ENCODE measurements at places on chromosomes 2 and 18. TPM values are rescaled to one million over a fixed set of nuclear protein-coding genes. Genes with fewer than 3 reads are reported as not detected.

DNA sequence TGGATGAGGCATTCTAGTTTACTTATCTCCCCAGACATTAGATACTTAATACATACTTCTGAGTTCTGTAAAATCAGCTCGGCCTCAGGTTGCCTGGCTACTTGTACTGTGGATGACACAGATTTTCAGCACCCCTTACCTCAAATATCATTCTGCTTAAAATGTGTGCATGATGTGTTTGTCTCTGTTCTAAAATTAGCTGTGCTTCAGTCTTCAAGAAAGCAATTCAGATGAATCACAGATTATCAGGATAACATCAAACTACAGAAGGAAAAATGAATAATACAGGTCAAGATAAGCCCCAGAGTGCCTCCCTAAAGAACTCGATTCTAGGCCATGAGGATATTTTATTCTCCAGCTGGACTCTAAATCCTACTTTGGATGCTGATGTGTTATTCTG lies 21.3 kb upstream of the MAPRE2 start:
- no peaks in the 10 kb centered on the region for H3K4me1 ChIP-seq
- no peak overlapping the region for H3K27ac ChIP-seq
- H3K4me3 ChIP-seq: no peak overlapping the region
- no peaks in the 10 kb centered on the region for H3K27me3 ChIP-seq

DNA sequence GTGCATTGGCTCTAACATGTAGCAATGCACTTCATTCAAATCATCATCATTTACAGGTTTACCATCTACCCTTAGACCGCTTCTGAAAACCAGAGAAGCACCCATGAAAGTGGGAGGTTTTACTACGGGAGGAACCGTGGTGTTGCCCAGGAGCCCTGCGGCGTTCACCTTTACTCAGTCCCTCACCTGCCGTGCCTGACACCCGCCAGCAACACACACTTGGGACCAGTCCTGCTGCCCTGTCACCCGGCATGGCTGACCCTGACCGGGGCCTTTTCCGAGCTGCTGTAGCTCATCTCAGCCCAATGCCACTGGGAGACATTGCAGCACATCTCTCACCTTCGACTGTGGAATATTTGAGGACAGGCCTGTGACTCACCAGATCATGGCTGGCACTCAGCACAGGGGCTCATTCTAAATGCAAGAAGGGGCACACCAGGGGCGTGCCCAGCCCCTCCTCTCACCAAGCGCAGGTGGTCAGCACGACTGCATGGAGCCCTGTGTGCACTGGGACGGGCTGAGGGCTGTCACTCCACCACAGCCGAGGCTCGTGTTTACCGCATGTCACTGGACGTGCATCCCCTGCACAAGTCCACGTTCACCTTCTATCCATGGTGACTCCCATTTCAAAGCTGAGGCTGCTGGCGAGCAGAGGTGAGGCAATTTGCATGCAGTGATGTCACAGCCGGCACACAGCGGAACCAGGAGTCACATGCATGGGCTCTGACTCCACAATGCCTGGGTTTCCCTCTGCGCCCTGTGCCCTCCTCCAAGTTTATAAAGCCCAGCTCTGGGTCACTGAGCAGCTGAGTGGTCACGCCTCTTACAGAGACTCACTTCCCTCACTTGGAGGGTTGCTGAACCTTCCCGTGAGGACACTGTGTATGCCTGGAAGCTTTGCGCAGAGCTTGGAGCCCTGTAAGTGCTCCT lies 76.7 kb upstream of the SNTG2 start:
- no peak for DNase-seq
- no peak overlapping the region for H3K4me3 ChIP-seq
- H3K27ac ChIP-seq: no peak overlapping the region
- peaks cover 2% of the 10 kb centered on the region for H3K27me3 ChIP-seq

DNA sequence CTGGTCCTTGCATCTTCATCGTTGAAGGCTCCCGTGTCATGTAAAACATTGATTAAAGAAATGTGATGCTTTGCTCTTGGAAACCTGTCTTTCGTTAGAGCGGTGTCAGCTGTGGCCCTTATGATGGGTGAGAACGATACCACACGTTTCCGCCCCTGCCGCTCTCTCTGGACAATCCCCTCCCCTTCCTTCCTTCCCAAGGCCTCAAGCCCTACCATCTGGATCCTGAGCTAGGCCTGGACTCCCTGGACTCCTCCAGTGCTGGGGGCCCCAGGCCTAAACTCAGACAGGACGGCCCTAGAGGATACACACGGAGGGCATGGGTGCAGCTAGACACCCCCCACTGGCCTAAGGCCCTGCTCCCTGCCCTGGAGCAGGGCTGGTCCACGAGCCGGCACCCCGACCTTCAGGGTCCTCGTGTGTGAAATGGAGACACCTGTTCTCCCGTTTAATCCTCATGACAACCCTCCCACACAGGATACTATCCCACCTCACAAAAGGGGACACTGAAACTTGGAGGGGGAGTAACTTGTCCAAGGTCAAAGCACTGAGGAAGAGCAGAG lies 13.2 kb downstream of the BIN1 start:
- no peak overlapping the region for H3K27ac ChIP-seq
- no peaks in the 10 kb centered on the region for H3K4me1 ChIP-seq
- H3K4me3 ChIP-seq: no peak overlapping the region
- no peaks in the 10 kb centered on the region for H3K27me3 ChIP-seq

GRCh38 chr2:204972606-204973336 lies 427.5 kb downstream of the PARD3B start:
- no peak overlapping the region for H3K27ac ChIP-seq
- no peaks in the 10 kb centered on the region for H3K36me3 ChIP-seq
- H3K4me1 ChIP-seq: peaks cover 22% of the 10 kb centered on the region
- no peaks in the 10 kb centered on the region for H3K27me3 ChIP-seq

DNA sequence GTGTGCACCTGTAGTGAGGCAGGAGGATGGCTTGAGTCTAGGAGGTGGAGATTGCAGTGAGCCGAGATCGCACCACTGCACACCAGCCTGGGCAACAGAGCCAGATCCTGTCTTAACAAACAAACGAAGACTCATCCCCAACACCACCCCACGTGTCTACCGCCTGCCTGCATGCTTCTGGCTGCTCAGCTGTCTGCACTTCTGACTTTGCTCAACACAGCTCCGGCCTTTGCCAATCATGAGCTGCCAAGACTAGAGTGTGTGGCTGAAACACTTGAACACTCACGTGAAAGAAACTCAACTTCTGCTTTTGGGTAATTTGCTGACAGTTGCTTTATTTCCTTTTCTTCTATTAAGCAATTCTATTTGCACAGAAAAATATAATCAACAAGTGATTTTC lies 32.1 kb upstream of the SP3 start:
- no peaks in the 10 kb centered on the region for H3K36me3 ChIP-seq
- DNase-seq: no peak
- no peaks in the 10 kb centered on the region for H3K4me1 ChIP-seq
- H3K27me3 ChIP-seq: no peaks in the 10 kb centered on the region
- no peak overlapping the region for H3K27ac ChIP-seq

ABCG5 gene
- not detected for total RNA-seq

CERKL gene
- not detected for total RNA-seq

Data from CD4-positive, alpha-beta T cell (primary cell).